ENCODE measurements at places on chromosomes 6 and 20.

- peak; percentile 64 for DNase-seq
Measured at GRCh38 chr20:59055302-59055701, 12.7 kb upstream of the PRELID3B start.

DNA sequence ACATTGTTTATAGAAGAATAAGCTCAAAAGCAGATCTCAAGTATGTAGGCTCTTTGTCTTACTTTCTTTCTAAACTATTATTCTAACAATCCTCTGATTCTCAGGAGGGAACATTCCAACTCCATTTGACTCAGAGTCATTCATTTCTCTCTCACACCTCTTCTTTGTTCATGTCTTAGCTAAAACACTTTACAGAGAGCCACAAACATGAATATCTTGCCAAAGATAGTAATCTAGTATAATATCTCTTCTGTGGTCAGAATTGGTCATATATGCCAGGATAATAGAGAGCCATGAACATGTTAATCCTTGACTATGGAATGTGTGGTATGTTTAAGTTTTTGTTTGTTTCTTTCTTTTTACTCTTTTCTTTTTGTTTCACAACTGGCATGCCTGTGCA lies 456.0 kb upstream of the PTCHD4 start:
- no peak for DNase-seq

DNA sequence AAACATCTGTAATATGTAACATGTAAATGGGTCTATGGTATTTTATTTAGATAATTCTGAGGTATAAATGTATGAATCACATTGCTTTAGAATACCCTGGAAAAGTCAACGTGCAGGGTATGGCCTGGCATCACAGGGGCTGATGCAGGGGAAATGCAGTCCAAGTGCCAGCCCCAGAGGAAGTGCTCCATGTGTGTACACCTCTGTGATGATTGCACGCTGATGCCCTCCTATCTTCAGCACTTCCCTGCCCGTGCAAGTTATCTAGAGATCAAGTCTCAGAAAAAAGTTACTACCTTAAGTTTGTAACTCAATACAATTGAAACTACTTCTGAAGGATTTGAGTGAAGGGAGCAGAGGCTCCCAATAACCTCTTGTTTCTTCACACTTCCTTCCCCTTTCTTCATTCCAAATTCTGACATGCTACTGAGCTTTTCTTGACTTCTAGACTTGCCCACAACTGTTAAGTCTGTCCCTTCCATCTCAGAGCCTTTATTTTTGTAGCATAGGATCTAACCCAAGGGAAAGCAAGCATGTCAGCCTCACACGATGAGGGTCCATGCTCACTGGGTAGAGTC lies 2.2 kb downstream of the SMLR1 start:
- no peak for DNase-seq

DNA sequence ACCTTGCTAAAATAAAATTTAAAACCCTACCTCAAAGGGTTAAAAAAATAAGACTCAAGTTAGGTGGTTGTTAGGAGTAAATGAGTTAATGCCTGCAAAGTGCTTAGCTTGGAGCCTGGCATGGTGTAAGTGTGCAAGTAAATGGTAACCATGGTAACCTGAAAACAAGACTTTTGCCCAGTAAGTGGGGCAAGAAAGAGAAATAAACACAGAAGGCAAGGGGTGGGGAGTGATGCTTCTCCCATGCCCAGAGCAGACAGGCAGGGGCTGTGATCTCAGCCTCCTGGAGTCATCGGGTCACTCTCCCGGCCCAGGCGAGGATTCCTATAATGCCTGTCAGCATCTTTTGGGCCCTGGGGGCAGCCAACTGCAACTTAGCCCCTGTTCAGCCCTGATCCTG lies 59.2 kb upstream of the SLC32A1 start:
- no peak for DNase-seq

- DNase-seq: no peak
Measured at GRCh38 chr6:44105146-44105545, 22.1 kb downstream of the MRPL14 start.

DNA sequence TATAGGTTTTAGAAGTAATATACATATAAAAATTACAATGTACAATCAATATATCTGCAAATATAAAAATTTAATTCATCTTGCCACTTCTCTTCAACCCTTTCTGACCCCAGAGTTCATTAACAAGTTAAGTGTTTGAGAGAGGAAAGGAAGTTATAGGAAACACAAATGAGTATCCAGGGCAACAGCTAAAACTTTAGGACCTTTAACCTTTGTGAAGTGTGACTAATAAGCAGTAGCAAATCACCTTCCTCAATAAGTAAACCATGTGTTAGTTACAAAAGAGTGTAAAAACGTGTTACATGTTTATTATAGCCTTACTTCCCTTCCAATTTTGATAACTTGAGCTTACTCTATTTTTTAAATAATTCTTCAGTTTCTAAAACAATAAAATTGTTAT lies 73.4 kb upstream of the SIM1 start:
- no peak for DNase-seq

GRCh38 chr20:62776692-62777527 lies 19.4 kb upstream of the MRGBP start:
- peak; percentile 40 for DNase-seq

DNA sequence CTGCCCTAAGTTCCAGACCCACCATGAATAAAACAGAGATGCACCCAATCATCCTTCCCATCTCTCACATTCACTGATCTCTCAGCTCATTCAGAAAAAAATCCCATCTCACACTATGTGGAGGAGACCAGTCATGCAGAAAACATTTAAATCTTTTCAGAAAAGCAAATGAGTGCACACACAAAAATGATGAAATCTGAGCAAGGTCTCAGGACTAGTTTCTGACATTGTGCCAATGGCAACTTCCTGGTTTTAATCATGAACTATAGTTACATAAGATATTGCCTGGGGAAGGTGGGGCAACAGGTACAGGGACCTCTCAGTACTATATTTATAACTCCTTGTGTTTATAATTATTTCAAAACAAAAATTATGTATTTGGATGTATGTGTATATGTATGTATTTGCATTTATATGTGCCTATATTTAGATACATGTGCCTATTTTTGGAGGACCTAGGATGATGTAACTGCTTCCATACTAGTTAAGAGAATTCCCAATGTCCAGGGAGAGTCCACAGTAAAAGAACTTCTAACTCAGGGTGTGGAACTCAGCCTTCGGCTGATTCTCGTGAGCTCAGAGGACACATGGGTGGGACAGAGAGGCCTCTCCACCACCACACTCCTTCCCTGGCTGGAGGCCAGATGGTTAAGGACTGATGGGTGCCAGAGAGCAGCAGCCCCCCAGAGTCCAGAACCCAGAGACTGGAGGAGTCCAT lies 71.7 kb upstream of the MAP3K4 start:
- DNase-seq: peak; percentile 24

GRCh38 chr6:117547688-117548621 lies 54.4 kb downstream of the GOPC start:
- no peak for DNase-seq

DNA sequence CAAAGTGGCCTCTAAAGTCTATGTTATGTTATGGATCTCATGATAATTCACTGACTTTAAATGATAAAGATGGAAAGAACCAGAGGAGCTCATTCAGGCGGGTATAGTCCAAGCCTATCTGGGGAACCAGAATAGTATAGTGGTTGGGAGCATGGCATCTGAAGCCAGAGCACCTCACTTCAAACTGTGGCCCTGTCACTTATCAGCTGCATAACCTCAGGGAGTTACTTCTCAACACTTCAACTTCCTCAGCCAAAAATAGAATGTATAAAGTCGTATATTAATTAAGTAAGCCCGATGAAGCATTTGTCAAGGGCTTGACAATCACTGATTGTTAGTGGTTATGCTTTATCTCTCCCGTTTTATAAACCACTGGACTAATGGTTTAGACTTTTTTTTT lies 112.7 kb downstream of the RTN4IP1 start:
- peak; percentile 39 for DNase-seq

DNA sequence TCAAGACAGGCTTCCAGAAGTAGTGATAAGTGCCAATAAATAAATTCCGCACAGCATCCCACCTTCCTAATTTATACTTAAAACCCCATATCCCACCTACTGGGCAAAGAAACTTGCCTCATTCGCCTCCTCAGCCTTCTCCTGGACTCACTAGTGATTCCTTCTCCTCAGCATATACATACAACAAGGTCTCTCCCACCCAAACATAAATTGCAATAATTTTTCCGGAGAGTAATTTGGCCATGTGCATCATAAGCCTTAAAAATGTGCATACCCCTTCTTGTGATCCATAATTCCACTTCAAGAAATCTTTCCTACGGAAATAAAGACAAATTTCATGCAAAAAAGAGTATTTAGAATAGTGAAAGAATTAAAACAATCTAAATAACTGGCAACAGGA lies 26.8 kb downstream of the RANBP9 start:
- no peak for DNase-seq

- no peak for DNase-seq
Measured at GRCh38 chr6:15842727-15843117, 179.9 kb upstream of the DTNBP1 start.

DNA sequence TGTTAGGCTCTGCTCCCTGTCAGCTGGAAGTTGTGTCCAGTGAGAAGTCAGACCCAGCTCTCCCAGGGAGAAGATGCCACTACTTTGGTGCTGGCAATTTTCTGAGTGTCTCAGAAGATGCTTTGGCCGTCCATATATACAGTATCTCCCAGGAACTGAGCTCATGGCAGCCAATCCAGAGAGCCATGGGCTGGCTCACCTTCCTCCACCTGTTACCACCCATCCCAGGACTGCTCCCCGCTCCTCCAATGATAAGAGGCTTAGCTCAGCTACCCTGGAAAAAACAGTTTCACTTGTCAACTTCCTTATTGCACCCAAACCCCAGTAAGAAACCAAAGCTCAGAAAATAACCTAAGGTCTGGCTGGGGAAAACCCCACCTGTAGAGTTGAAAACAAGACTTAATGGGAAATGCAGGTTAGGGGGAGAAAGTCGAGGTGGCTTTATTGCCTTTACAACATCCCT lies at the start of gene BNIP5:
TSS of gene BNIP5 (minus strand) at position 110 of the 463 bp plus-strand sequence. CDS start 6,198 bp downstream, outside the sequence.
- no peak for DNase-seq

GRCh38 chr6:117267054-117267347 lies 1.6 kb downstream of the VGLL2 start:
- no peak for DNase-seq

DNA sequence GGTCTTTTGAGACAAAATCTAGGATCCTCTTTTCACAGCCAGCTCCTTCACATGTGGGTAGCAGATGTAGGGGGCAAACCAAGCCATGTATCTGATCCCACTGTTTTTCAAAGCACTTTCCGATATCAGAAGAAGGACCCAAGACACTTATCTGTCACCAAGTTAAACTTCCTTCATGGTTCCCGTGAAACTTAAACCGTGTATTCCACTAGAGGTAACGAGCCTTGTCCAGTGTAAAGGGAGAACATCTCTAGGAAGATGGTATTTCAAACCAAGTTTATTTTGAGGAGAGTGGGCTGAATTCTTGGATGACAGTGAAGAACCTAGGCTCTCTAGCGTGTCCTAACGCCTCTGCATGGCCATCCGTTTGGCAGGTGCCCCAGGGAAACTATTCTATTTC lies 76.3 kb downstream of the BCAS1 start:
- no peak for DNase-seq

DNA sequence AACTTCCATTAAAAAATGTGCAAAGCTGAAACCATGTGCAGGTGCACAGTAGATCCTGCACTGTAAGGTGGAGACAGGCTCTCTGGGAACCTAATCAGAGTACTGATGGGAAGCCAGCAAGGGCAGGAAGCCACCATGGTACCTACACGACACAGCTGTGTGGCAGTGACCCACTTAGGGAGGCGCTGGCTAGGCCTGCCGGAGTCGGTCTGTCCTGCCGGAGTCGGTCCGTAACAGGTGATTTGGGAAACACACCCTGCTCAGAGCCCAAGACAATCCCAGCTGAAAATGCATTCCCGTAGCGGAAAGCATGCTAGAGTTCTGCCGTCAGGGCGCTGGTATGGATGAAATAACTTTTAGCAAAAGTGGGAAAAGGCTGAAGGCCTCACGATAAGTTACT lies 17.2 kb downstream of the TXNDC5 start:
- no peak for DNase-seq

DNA sequence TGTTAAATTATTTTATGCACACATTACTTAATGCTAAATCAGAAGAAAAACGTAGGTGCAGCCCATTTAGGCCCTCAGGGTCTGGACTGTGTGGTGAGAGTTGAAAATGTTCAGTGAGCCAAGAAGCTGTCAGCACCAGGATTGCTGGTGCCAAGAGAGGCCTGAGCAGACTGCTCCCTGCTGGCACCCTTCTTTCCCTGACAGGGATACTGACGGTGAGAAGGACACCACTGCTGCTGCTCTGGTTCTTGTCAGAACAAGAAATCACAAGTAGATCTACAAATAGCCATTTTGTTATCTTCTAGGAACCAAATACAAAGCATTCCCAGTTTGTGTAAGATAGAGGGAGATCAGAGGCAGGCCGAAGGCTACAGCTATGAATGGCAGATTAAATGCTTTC lies 48.7 kb upstream of the CRISP1 start:
- DNase-seq: no peak

- no peak for DNase-seq
Measured at GRCh38 chr20:6008254-6008653, 45.6 kb downstream of the LRRN4 start.

DNA sequence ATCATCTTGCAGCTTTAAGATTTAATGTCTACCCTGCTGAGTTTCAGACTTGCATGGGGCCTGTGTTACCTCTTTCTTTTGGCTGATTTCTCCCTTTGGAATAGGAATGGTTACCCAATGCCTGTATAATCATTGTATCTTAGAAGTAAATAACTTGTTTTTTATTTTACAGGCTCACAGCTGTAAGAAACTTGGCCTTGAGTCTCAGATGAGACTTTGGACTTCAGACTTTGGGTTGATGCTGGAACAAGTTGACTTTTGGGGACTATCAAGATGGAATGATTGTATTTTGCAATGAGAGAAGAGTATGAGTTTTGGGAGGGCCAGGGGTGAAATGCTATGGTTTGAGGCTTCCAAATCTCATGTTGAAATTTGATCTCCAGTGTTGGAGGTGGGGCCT lies 34.9 kb upstream of the CAP2 start:
- DNase-seq: no peak

GRCh38 chr20:40681165-40681564 lies 7.9 kb downstream of the MAFB start:
- no peak for DNase-seq

- DNase-seq: no peak
Measured at GRCh38 chr20:38862226-38862625, 56.7 kb downstream of the PPP1R16B start.

DNA sequence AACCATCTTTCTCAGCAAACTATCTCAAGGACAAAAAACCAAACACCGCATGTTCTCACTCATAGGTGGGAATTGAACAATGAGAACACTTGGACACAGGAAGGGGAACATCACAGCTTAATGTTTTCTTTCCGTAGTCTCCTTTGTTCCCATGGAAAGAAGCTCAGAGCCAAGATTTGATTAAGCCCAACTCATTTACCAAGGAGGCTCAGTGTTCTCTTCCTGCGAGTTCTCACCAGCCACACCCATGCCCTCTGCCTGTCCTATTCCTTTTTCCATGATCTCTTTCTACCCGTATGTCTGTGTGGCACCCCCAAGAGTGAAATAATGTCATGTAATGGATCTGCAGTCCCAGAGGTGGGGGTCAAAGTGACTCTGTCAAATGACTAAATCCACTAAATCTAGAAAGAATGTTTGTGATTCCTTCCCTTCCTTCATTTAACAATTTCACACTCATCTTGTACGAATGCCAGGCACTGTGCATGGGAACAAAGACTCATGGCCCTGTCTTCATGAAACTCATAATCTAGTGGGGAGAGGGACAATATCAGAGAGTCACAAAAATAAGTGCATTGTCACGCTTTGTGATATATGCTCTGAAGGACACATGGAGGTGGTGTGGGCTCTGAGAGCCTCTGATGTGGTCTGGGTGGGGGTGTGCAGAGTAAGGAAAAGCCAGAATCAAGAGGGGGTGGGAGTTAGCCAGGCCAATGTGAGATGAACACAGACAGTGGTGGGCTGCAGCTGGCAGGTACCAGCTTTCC lies 292.1 kb downstream of the CDC5L start:
- no peak for DNase-seq

Measured in NAMALWA (cell line).